ENCODE measurements at places on chromosomes 11 and 22.

- DNase-seq: no peak
Measured at GRCh38 chr11:11865449-11865848, 23.7 kb downstream of the USP47 start.

DNA sequence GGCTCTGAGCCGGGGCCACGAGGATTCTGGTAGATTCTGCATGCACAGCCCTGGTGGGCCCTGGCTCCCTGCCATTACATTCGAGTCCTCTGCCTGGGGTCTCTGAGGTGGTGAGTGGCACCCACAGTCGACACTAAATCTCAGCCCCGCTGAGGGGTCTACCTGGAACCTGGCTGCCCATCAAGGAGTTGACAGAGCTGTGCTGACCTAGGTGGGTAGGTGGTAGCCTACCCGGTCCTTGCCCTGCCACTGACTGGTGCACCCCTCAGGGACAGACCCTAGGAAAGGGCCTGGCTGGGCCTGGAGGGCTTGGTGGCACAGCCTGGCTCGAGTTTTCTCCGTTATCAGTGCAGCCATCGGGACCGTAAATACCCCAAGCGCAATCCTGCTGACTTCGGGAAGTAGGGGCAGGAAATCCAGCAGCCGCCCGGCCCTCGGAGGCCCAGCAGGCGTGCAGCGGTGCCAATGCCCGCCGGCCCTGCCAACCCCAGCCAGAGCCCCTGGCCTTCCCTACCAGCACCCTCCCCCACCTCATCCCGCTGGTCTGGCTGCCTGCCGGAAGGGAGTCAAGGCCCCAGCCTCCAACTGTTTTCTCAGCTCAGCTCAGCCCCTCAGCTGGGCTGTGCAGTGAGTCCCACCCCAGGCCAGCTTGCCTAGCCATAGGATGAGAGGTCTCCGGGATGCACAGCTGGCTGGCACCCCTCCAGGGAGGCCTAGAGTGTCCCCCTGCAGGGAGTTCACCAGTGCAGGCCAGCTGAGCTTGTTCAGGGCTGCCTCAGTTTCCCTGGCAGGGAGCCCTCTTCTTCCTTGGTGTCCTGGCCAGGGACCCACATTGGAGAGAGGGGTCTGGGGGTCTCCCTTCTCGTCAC is 80.4 kb upstream of the KCNQ1OT1 start:
- DNase-seq: no peak

GRCh38 chr11:64382586-64382985 is 23.6 kb downstream of the RPS6KA4 start:
- DNase-seq: no peak

- DNase-seq: peak; percentile 27
Measured at GRCh38 chr11:125626288-125626950, 1.5 kb downstream of the CHEK1 start.

DNA sequence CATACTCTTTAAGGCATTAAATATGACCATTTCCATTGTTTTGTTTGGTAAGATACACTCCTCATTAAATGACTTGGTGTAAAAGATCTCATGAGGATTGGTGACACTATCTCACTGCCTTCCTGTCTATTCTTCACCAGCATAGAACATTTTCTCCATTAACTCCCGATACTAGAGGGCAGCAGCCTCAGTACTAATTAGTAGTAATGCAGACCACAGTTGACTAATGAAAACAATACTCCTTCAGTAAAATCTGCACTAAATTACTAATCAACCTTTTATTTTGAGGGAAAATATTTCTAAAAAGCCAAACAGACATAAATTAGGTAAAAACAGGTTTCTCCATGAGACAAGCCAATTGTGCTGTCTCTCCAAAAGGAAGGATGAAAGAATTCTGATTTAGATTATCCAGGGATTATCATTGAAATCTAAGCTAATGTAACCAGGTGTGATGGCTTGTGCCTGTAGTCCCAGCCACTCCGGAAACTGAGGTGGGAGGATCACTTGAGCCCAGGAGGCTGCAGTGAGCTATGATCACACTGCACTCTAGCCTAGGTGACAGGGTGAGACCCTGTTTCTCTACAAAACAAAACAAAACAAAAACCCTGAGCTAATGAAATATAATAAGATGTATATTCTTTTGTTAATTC is 9.4 kb downstream of the PGM2L1 start:
- DNase-seq: peak; percentile 74

- DNase-seq: no peak
Measured at GRCh38 chr11:13929395-13929891, 33.1 kb upstream of the SPON1 start.
